ENCODE measurements at places on chromosomes 6 and 20.

GRCh38 chr20:38091441-38092216 is 58.1 kb downstream of the RPRD1B start:
- DNase-seq: no peak

- DNase-seq: no peak
These were observed 28.6 kb upstream of the PBOV1 start for GRCh38 chr6:138246650-138247440.

DNA sequence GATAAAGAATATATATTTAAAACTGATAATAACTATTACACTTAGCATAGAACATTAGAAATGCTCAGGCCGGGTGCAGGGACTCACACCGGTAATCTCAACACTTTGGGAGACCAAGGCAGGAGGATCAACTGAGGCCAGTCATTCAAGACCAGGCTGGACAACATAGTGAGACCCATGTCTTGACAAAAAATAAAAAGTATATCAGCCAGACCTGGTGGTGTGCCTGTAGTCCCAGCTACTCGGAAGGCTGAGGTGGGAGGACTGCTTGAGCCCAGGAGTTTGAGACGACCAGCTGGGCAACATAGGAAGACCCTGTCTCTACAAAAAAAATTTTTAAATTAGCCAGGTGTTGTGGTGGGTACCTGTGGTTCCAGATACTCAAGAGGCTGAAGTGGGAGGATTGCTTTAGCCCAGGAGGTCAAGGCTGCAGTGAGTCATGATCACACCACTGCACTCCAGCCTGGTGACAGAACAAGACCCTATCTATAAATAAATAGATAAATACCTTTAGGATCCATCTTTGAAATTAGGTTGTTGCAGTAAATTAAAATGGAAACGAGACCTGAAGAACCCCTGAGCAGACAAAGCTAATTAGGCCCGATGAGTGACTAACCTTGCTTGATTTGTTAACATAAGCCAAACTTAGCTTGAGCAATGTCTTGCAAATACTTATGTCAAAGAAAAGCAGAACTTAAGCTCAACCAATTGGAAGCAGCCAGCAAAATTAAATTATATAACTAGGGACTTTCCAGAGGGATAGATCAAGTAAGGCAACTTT is 75.8 kb upstream of the E2F3 start:
- DNase-seq: no peak

DNA sequence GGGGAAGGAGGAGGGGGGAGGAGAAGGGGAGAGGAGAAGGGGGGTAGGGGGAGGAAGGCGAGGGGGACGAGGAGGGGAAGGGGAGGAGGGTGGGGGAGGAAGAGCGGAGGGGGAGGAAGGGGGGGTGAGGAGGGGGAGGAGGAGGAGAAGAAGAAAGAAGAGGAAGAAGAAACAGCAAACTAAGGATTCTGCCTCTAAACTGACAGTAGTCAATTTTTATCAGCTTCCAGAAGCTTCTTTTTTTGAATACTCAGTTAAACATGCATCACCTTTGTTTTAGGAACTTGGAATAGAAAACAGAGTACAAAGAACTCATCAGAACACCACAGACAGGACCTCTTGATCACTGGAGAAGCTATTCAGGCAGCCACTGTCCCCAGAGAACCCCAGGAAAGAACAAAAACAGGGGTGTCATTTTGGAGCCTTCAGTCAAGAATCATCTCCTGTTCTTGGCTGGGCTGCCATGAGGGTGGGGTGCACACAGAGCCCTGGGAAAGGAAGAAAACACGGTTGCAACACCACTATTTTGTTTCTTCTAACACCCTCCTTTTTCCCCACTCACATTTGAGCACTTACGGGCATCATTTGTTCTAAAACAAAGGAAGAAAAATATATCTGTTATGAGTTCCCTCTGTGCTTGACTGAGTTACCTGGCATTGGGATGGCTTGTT is 67.4 kb downstream of the TMEM170B start:
- no peak for DNase-seq

GRCh38 chr6:10140824-10141223 is 274.1 kb downstream of the TFAP2A start:
- DNase-seq: no peak

- no peak for DNase-seq
These were observed 53.9 kb downstream of the CEBPB start for GRCh38 chr20:50244352-50245149.

DNA sequence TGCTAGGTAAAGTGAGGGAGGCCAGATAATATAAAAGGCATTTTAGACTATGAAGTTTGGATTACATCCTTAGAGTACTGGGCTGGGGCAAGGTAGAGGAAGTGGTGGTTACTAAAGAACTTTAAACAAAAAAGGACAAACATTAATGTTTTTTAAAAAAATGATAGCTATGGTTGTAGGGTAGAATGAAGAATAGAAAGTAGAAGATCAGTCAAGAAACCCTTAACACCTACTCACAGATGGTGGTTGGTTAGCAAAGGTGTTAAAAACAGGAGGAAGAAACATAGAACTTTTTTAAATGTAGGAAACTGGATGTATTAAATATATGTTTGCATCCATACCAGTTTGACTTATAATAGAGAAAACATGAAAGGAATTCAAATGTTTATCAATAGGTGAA is 80.7 kb upstream of the ELOVL5 start:
- no peak for DNase-seq

DNA sequence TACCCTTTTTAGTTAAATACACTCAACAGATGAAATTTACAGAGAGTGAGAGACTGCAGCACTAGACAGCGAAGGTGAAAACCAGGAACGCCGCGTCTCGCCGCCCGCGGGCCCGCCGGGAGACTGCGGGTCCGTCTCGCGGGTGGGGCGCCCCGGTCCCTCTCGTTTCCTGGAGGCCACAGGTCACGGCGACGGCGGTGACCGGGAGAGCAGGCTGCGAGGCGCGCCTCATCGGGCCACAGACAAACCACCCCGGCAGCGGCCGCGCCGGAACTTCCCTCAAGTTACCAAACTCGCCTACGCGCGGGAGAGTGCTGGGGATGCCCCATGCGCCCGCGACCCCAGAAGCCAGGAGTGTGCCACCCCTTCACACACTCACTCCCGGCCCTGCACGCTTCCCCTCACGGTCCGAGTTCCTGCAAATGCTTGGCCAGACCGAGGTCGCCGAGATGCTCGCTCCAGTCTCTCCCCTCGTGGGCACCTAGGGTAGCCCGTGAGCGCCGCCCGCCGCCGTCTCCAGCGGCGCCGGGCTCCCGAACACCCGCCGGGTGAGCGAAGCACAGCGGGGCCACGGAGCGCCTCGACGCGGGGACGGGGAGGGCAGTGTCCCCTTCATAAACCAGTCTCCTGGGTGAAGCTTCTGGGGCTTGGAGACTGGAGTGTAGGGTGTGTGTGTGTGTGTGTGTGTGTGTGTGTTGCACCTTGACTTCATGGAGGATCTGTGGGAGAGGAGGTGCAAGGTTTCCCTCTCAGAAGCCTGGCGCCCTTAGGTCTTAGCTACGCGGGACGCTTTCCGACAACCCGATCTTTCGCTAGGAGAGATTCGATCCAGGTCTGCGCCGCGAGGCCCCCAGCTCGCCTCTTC is 1.4 kb downstream of the BACH2 start:
- no peak for DNase-seq

DNA sequence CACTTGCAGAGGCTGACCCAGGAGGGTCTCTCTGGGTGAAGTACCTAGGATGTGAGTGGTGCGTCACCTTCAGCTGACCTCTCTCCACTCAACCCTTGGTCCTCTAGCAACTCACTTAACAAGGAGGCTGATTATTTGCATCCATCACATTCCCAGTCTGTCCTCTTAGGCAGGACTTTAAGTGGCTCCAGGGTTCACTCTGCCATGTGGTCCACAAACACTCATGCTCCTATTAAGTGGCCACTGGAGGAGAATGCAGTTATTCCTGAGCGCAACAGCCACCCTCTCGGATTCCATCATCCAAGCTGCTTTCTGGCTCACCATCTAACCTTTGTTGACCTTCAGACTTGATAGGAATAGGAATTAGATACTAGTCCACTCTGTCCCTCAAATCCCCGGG is 61.1 kb upstream of the SCAF8 start:
- no peak for DNase-seq

- no peak for DNase-seq
These were observed 9.2 kb downstream of the POU3F2 start for GRCh38 chr6:98843271-98844243.

- DNase-seq: no peak
These were observed 232.8 kb upstream of the RNF24 start for GRCh38 chr20:4247898-4248858.

- DNase-seq: peak; percentile 13
These were observed 72.5 kb upstream of the MYLIP start for GRCh38 chr6:16056263-16056870.

- no peak for DNase-seq
These were observed 45.7 kb downstream of the HNF4A start for GRCh38 chr20:44400970-44401769.

DNA sequence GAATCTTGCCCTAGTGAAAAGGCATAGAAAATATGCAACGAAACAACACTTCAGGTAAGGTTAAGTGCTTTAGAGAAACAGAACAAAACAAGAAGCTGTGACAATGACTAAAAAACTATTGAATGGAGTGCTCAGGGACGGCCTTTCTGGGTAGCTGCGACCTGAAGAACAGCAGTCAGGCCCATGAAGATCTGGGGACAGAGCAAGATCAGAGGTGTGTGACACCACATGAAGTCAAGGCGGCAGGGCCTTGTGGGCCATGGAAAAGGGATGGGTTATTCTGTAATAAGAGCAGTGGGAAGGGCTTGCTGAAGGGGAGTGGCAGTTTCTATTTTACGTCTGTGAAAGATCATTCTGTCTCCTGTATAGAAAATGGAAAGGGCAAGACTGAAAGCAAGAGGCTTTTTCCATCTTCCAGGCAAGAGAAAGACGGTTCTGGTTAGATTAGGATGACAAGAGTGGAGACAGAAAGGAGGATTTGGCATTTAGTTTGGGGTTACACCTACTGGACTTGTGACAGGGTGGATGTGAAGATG is 5.1 kb downstream of the UBE2V1 start:
- DNase-seq: no peak

All from HTR-8/SVneo (cell line).